ENCODE measurements at places on chromosomes 12 and 14.

DNA sequence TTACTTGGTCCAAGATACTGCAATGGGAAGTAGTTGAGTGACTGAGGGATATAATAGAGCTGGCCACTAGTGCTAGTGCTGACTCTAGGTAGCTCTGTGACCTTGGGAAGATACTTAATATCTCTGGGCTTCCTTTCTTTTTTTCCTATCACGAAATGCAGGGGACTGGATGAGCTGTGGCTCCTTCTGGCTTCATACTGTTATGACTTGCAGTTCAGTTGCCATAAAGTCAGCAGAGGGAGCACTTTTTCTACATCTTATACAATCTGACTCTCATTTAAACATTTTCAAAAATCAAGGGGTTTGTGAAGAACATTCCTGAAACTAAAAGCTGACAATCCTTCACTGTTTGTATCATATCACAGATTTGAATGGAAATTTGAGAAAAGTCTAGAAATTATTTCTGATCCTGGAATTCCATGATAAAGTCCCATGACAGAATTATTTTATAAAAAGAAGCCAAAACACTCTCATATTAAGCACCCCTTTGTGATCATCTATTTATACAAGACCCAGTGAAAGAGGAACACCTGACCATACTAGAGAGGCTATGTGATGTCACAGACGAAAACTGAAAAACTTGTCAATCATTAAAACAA lies 5.3 kb downstream of the BHLHE41 start:
- no peak for DNase-seq

DNA sequence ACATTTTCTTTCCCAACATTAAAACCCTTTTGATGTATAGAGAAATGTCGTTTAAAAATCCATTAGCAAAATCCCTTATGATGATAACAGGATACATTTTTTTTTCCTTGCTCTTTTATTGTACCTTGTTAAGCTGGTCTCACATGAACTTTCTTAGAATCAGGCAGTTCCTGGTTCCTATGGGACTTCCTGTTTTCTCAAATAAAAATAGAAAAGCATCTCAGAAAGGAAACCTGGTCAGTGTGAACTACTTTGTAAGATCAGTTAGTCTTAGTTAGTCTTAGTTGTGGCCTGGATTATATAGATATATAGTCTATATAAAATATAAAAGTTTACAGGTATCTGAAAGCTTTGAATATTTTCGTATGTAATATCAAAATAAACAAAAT lies 40.3 kb downstream of the LEMD3 start:
- no peak for DNase-seq

DNA sequence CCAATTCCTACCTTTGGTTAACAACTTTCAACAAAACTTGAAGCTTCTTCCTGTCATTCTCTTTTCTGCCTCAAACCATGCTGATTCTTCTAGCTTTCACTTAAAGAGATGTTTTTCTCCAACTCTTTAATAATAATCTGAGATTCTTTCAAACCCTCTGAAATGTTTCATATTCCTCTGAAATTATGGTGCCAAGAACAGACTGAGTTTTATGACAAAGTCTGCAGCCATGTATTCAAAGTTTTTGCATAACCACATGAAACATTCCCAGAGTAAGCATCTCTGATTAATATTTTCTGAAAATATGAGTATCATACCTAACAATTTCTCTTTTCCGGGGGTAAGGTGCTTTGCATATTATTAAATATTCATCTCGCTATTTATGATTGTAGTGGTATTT lies 59.1 kb upstream of the DCN start:
- no peak for DNase-seq

- DNase-seq: no peak
Observed at GRCh38 chr14:54653712-54654469, 87.0 kb downstream of the SAMD4A start.

- no peak for DNase-seq
Observed at GRCh38 chr12:57175428-57176138, 28.2 kb upstream of the LRP1-AS start.

- no peak for DNase-seq
Observed at GRCh38 chr12:5102261-5102789, 58.6 kb downstream of the KCNA5 start.

DNA sequence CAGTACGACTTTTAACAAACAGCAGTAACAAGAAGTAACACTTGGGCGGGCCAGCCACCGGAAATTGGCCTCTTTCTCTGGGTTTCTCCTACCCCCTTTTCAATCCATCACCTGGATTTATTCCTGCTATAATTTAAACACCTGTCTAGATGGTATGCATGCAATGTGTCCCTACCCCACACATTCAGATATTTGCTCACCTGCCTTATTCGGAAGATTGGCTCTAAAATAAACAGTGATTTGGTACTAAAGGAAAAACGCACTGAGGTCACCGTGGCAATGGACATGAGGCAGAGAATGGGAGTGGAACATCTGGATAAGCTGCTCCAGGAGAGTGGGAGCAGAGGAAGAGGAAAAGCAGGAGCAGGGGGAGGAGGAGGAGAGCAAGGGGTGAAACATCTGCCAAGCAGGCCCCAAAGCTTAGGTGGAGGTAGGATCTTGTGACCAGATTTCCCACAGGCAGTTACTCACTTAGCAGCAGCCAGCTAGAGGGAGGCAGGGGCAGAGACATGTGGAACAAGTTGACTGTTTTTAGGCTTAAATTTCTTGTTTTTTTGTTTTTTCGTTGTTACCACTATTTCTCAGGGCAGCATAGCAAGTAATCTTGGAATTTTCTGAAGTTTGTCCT lies 150.9 kb downstream of the TTLL5 start:
- no peak for DNase-seq

DNA sequence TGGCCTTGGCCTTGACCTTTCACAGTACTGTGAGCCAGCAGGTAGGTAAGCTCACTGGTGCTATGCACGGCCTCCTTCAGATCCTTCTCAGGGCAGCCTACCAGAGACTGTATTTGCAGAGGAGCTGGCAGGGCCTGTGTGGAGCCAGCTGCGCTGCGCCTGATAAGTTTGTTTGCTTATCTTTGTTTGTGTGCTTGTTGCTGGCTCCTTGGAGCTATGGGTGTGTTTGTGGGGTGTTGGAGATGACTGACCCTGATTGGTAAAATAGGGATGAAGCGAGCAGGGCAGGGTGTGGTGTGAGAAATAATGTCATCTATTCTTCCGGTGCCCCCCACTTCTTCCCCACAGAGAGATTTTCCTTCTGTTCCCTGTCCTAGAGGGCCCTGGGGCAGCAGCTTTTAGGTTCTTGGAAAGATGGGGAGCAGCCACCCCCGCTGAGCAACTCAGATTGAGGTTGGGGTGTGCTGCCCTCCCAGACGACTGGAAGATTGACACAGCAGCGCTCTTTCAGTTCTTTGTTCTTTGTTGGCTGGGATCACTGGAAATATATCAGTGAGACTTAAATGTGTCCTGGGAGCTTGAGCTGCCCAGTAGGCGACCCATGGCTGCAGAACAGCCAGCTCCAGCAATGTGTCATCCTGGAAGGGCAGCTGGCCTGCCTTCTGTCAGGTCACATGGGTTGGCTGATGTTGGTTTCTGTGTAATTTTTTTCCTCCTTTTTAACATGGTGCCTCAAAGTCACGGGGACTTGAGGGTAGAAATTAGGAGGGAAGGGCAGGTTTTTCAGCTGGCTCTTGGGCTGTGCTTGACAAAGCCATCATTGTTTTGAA lies 19.6 kb downstream of the MLXIP start:
- no peak for DNase-seq

DNA sequence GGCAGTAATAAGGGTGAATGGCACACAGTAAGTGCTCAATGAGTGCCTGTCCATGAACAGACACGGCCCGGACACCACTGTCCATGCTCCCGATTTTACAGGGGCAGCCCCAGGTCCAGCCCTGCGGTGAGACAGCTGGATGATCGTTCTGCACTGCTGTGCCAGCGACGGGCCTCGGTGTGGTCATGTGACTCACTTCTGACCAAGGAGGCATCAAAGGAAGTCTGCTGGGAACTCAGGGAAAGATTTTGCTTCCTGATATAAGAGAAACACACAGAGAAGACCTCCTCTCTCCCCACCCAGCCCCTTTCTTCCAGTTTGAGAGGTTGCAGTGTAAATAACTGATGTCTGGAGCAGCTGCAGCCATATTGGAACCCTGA lies 126.6 kb downstream of the SCARB1 start:
- DNase-seq: no peak

DNA sequence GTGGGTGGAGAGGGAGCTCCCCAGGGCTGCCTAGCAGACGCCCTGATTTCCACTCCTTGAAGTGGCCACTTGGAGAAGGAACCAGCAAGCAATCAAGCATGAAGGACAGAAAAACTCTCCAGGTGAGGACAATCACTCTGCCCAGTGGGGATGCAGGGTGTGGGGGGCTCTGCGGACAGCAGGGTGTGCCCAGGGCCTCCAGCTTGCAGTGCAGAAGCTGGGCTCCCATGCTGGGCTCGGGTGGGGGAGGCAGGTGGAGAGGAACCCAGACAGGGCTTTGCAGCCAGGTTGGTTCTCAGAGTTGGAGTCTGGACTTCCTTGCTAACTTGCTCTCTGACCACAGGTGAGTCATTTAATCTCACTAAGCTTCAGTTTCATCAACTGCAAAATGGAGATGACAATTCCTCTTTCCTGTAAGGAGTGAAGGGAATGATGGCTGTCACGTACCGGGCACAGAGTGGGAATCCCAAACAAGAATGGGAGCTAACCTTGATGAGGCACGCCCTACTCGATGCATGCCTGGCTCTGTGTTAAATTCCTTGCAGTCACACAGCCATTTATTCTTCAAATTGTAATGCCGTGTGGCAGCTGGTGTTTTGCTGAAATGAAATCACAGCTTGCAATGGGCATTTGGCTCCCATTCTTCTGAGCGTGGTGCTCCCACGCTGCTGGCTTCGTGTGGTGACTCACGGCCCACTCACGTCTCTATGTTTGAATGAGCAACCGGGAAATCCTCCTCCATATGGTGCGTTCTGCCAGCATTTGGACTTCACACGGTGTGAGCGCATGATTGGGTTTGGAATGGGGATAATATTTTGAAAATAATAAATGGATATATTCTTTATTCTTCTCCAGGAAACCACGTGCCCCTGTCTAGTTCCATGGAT lies 75.2 kb downstream of the PRIMA1 start:
- DNase-seq: no peak

- no peak for DNase-seq
Observed at GRCh38 chr14:43169722-43170121, 1337.4 kb downstream of the FSCB start.

GRCh38 chr14:94390372-94391086 lies 2.1 kb upstream of the SERPINA1 start:
- DNase-seq: no peak

GRCh38 chr12:126581655-126582054 lies 1516.4 kb downstream of the AACS start:
- DNase-seq: no peak

- no peak for DNase-seq
Observed at GRCh38 chr14:102086709-102086971, 204 bp downstream of the HSP90AA1 start.

GRCh38 chr12:24902511-24903328 lies 46.2 kb downstream of the BCAT1 start:
- no peak for DNase-seq

DNA sequence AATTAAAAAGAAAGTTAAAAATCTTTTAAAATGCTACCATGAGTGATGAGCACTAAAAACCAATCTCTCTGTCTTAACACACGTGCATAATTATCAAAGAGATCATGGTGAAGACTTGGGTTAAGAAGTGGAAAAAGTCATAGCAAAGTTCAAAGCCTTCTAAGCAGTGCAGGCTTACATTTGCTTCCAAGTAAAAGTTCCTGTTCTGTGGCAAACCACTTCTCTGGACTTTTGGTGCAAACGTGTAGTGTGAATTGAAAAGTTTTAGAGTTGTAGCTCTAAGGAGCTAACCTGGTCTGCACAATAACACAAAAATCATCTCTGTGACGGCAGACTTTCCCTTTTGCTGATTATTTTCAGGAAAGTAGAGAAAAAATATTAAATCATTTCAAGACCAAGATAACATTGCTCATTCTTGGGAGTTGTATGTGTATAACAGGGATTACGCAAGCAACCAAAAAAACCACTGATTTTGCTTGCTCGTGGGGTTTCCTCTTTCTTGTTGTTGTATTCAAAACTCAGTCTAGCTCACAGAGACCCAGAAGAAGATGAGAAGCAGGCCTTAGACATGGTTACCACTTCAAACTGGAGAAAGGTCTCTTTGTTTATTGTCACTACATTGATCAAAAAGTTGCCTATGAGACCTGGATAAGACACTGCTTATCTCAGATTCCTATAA lies 2.3 kb upstream of the GLIPR1 start:
- no peak for DNase-seq

- DNase-seq: no peak
Observed at GRCh38 chr14:94689985-94690400, 77.8 kb downstream of the SERPINA3 start.

DNA sequence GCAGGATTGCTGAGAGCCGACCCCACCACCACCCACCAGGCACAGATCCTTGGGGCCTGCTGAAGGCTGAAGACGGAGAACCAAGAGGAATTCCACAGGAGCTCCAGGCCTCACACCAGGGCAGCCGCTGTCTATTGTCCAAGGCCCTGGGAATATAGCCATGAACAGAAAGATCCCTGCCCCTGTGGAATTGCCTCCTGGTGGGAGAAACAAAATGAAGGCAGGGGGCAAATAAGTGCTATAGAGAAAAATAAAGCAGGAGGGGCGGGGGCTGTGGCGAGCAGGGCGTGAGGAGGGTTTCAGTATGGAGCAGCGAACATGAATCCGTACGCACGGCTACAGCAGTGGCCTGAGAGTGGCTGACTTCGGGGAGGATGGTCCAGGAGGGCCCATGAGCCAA lies 96.1 kb downstream of the EML1 start:
- no peak for DNase-seq

DNA sequence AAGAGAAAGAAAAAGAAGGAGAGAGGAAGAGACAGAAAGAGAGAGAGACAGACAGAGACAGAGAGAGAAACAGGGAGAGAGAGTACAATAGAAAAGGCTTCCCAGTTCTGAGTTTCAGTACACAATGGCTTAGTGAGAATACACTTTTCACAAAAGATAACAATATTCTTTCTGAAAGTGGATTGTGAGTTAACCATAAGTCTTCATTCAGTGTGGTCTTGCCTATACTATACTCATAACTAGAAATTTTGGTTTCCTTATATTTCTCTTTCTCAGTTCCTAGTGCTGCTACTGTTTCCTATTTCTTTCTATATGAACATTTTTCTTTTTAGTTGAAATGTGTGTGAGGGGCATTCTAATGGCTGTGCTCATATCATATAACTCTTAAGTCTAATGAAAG lies 9.3 kb downstream of the CD163L1 start:
- DNase-seq: no peak
